ENCODE measurements at places on chromosomes 6 and 20.

- no peak for DNase-seq
Measured at GRCh38 chr6:137351890-137352289, 132.7 kb upstream of the IFNGR1 start.

- DNase-seq: peak; percentile 88
Measured at GRCh38 chr20:48697845-48698491, 129.8 kb downstream of the PREX1 start.

GRCh38 chr6:49202924-49203536 is 260.0 kb downstream of the MMUT start:
- DNase-seq: no peak

GRCh38 chr6:24802271-24803059 is 3.7 kb upstream of the ARMH2 start:
- DNase-seq: no peak

- DNase-seq: no peak
Measured at GRCh38 chr20:61932199-61932592, 133.5 kb downstream of the TAF4 start.

DNA sequence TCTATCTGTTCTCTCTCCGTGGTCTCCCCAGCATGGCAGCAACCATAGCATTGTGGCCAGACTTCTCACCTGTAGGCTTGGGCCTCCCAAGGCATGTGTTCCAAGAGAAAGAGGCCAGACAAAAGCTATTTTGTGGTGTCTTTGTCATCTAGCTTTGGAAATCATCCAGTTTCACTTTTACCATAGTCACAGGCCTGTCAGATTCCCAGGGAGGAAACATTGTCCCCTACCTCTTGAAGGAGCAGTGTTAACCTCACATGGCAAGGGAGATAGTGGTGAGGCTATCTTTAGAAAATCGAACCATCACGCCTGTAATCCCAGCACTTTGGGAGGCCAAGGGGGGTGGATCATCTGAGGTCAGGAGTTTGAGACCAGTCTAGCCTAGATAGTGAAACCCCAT is 42.3 kb upstream of the RALGAPA2 start:
- DNase-seq: no peak

DNA sequence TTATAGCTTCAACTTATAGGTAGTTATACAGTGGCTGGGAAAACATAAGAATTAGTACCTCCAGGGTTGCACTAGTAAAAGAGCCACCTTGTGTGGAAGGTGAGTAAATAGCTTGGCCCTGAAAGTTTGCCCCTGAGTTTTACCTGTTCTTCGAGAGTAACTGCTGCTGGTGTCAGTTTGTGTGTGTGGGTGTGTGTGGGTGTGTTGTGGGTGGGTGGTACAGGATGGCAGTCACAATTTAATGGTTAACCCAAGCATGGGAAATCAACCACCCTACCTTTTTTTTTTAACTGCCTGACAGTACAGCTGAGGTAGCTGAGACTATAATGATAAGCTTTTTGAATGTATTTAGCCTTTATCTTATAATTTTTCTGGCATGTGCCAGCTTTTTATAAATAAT is 137.3 kb downstream of the STXBP5 start:
- no peak for DNase-seq

DNA sequence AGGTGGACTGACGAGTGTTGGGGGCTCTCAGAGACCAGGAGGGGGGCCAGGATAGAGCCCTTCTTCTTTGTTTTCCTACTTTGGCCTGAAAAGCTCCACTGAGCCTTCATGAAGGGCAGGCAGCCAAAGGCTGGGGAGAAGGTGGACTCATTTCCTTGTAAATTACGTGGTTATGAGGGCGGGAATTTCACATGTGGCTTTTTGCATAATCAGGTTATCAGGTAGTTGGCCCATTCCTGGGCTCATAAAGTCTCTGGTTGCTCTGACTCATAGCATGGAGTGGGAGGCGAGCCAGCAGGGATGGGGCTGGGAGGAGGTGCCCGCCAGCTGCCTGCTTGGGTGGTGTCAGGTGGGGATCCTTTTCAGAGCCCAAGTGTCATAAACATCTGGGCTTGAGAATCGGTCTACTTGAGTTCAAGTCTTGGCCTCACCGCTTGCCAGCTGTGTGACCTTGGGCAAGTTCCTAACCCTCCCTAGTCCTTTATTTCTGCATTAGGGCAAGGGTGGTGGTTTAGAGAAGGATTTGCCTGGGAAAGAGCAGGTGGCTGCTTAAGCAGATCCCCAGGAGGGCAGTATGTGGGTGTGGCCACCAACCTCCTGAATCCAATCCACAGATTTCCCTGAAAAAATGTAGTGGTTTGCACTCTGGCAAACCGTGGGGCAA is 26.5 kb upstream of the RNF24 start:
- DNase-seq: no peak

DNA sequence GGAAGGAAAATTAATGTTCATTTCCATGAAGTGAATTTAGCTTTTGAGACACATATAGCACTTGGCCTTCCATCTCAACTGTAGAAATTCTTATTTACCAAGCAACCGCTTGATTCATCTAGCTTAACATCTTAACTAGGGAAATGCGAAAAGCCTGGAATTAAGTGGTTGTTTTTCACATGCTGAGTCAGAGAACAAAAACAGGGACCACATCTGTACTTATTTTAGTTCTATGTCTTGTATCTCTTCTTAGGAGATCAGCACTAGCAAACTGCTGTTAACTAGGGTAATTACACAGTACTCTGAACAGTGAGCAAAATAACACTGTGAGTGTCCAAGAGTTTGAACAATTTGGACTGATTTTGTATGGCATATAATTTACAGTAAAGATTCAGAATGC is 590.9 kb upstream of the NRSN1 start:
- DNase-seq: no peak

DNA sequence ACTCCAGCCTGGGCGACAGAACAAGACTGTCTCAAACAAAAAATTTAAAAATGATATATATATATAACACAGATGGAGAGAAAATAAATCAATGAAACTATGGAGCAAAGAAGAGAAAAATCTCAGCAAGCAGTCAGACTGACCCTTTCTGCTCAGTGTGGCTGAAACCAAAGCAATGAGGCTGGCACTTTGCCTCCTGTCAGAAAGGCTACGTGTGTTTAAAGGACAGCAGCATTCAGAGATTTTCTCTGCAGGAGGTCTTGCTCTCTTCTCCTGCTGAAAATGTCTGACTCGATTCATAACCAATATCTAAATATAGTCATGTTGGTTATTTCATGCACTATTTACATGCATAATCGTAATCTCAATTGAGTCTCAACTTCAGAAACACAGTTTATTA is 527.0 kb upstream of the JARID2 start:
- DNase-seq: no peak

DNA sequence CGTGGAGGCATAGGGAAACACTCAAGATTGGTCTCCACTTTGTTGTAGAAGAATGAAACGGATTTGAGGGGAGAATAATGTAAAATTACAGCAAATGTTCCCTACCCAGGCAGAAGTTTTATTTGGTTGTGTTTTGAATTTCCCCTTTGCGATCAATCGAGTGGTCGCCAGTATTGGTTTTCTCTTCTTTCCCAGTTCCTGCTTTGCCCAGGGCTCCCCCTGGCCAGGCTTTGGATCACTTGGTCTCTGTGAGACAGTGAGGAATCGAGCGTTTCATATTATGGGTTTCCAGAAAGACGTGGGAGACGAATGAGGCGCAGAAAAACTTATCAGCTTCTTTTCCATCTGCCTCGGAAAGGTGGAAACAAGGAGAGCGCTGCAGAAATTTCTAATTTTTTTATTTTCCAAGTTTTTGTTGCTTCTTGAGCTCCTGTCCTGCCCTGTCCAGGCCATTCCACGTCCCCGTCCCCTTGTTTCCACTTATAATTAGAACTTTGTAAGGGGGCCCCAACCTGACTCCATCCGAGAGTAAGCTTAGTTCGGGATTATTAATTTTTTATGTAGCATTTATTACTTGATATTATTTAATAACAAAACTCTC is 7.5 kb upstream of the TBX18 start:
- DNase-seq: no peak

DNA sequence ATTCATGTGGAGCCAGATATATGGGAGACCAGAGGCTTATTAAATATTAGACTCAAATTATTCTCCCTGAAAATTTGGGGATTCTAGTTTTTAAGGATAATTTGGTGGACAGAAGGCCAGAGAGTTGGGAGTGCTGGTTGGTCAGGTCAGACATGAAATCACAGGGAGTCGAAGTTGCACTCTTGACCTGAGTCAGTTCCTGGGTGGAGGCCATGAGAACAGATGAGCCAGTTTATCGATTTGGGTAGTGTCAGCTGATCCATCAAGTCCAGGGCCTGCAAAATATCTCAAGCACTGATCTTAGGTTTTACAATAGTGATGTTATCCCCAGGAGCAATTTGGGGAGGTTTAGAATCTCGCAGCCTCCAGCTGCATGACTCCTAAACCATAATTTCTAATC is 563.5 kb upstream of the NRSN1 start:
- DNase-seq: no peak

DNA sequence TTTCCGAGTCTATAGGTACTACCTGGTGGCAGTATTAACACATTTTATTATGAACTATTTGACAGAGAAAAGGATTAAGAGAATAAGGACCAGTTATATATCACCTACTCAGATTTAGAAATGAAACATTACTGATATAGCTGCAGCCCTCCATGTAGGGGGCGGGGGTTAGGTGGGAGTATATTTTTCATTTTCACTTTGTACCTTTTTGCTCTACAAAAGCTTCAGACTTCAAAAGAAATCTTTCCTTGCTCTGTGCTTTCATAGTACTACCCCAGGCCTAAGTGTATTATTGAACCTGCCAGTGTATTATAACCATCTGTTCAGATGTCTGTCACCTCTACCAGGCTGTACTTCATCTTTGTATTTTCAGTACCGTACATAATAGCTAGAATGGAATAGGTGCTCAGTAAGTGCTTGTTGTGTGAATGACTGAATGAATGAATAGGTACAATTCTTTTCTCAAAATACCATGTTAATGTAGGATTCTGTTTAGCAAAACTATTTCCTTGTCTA is 43.0 kb downstream of the CDKAL1 start:
- DNase-seq: no peak

DNA sequence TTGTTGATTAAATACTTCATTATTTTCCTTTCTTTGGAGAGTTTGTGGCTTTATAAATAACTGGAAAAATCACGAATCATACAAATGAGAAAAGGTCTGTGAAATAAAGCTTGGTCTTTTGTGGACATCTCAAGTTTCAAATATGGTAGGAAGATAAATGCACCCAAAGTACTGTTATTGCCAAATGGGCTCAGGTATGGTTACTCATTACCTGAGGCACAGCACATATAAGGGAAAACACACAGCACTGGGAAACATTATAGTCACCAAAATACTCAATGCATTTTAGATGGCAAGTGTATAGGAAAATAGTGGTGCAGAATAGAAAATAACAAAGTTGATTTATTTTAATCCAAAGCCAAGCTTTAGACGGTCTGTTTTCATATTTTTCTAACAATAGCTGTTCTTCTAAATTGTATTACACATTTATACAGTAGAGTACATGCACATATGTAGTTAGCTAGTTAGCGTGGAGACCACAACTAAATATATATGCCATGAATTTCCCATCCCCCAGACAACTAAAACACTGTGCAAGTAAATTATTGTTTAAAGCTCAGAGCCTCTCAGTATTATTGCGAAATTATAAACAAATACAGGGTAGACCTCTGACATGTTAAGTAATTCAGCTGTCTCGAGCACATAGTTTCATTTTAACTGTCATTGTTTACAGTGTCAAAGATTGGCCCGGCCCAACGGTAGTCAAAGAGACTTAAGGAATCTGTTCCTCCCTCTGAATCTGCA is 336.0 kb downstream of the SYNE1 start:
- no peak for DNase-seq

GRCh38 chr6:74480561-74480960 is 725.3 kb downstream of the COL12A1 start:
- no peak for DNase-seq

DNA sequence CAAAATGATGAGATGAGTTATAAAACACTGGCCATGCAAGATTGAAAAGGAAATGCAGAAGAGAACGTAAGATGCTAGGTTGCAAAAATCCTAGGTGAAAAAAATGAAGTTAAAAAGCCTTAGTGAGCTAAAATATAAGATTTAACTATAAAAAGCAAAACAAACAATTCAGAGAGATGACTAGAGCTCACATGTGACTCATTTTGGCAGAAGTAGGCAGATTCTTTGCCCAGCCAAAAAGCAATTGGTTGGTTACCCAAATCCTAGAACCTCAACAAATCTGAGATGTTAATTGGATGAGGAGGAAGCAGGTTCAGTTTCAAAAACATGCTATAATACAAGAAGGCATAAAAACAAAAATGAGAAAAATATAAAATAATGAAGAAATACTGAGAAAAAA is 249.1 kb downstream of the OGFRL1 start:
- DNase-seq: no peak

DNA sequence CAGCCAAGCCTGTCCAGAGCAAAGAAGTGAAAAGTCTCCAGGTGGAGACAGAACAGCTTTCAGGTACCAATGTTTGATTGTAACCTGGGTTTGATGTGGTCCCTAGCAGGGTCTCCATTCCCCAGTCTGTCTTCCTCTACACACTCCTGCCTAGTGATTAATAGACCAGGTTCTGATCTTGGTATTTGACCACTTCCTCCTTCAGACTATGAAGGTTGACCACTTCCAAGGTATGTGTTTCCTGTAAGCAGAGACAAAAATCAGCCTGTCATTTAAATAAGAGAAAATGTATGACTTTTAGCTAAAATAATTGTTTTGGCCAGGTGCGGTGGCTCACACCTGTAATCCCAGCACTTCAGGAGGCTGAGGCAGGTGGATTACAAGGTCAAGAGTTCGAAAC is 41.8 kb upstream of the TOP1 start:
- no peak for DNase-seq

DNA sequence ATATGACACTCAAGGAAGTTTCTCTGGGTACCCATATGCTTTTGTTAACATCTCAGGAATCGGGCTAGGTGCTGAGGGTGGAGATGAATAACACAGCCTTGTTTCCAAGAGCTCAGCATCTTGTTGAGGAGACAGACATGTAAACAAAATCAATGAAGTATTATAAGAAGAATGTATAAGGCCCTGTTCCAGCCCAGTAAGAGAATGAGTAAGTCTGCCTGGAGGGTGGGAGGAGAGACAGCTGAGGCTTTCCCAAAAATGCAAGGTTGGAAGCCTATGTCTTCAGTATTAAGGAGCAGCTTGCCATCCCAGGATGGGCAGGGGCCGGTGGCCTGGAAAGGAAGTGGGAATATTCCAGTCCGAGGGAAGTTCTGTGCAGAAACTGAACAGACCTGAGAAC is 615.3 kb upstream of the BTBD3 start:
- no peak for DNase-seq

GRCh38 chr20:32089637-32090362 is 19.7 kb upstream of the TM9SF4 start:
- DNase-seq: no peak

GRCh38 chr6:37110500-37111461 is 59.2 kb upstream of the PIM1 start:
- DNase-seq: no peak

GRCh38 chr6:126054258-126054702 is 67.9 kb downstream of the TRMT11 start:
- DNase-seq: no peak

DNA sequence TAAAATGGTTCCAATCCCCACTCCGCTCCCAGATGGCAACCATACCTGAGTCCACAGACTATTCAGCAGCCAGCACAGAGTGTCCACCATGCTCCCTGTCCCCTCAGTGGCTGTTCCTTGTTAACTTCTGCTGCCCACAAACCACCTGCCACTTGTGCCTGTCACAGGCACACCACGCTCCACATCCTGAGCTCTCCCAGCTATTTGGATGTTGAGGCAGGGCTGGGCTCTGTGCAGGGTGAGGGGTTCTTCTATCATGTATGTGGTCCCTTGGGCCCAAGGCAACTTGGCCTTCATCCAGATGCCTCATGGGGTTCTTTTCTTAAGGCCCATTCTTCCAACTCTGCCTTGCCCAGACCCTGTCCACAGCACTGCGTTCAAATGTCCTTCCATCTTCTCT is 34.0 kb upstream of the NXT1 start:
- no peak for DNase-seq

All from NCI-H1105 (cell line).